NCI-H2107 (cell line): ENCODE measurements at places on chromosomes 1 and 21.

DNA sequence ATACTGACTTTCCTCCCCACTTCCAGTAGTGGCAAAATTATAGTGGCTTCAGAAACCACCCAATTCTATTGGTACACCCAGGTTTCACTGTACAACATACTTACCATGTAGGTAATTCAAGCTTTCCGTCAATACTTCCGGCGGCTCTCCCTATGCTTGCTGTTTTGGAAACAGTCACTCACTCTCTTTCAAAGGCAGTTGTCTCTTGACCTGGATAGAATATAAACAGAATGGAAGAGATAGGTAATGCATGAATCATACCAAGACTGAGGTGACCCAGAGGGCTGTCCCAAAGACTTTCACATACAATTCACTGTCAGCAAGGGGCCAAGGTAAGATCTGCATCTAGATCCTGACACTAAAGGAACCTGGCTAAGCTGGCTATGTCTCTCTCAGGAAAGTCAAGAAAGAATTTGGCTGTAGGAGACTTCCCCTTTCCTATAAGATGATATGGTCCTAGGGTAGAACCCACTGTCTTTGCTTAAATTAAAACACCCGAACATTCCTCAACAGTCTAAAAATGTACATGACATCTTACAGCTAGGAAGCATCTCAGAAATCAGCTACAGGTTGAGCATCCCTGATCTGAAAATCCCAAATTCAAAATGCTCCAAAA, 59.6 kb downstream of the LUZP1 start:
- peak; percentile 9 for DNase-seq

DNA sequence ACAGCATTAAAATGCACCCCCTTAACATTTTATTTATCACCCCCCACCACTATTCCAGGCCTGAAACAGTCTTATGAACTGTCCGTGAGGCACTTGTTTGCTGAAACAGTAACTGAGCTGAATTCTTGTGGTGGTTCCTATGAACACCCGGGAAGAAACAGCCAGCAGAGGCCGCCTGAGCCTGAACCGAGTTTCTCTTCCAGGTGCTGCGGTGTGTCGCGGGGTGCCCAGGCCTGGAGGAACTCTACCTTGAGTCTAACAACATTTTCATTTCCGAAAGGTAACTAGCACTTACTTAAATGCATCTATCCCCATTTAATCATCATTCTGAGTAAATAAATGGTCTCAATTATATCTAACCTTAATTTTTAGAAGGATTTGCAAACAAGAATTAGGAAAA, 66.8 kb downstream of the TBCE start:
- no peak for DNase-seq

GRCh38 chr1:64898107-64898861, 68.1 kb downstream of the JAK1 start:
- DNase-seq: no peak

DNA sequence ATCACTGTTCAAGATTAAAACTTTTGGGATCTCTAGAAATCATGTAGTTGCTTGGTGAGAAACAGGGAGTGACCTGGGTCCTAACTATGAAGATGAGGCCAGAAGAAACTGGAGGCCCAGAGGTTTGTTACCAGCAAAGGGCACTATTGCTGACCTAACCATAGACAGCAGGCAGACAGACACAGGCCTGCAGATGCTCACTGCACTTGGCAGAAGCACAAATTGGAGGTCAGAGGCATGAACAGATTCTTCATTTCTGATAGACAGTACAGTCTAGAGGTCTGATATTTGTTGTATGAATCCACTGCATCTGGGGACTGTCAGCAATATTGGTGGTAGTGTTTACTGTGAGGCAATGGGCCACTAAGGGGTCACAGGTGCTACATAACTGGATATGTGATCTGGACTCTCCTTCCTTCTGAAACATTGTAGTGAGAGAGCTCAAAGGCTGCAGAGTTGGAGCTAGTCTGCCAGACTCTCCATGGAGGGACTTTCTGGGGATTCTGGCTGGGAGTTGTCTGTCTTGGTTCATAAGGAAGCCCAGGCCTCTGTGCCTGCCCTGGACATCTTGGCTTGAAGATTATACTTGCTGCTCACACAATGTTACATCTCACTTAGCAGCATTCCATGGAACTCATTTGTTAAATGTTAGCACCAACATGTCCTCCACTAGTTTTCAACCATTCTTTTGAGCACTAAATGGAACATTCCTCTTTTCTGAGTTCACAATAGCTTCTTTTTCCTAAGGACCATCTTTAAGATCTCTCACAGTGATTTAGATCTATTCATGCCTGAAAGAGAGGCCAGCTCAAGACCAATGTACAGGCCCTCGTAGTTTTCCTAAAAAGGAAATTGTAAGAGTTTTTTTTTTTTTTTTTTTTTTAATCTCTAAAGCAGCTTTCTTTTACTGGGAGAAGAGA, 26.9 kb upstream of the CCN1 start:
- DNase-seq: no peak

- no peak for DNase-seq
Observed at GRCh38 chr1:2530513-2531361, 674 bp upstream of the HES5 start.

- DNase-seq: no peak
Observed at GRCh38 chr1:222728746-222729145, 8.3 kb upstream of the FAM177B start.

DNA sequence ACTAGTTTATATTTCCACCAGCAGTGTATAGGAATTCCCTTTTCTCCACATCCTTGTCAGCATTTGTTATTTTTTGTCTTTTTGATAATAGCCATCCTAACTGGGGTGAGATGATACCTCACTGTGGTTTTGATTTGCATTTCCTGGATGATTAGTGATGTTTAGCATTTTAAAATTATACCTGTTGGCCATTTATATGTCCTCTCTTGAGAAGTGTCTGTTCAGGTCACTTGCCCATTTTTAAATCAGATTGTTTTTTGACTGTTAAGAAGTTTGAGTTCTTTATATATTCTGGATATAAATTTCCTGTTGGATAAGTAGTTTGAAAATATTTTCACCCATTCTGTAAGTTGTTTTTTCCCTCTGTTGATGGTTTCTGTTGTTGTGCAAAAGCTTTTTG, 31.0 kb upstream of the PM20D1 start:
- DNase-seq: no peak

DNA sequence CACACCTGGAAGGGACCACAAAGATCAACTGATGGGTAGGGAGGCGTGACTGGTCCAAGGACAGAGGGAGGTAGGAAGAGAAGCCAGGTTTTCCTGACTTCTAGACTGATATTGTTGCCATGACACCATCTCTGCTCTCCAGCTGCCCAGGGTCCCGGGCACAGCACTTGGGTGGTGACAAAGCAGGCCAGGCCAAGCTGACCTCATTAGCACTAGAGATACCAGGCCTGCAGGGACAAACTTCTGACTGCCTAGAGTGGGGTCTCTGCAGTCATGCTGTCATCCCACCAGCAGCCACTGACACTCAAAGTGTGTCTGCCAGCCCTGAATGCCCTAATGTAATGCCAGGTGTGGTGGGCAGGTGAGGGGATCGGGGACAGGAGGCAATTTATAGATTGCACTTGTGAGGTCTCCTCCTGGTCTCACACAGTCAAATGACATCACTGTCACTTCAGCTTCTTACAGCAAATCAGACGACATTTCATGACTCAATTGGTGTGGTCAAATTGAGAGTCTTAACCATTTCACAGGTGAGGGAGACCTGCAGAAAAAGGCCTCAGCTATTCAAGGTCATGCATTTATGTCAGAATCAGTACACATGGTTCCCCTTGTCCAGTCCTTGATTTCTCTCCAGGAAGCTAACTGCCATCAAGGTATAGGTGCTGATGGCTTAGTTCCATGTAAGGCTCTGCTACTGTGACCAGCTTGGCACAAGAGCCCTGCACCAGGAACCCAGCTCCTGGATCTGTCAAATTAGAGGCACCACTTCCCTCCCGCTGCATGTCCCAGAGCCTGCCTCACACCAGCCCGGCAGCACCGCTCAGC, 2.7 kb downstream of the SLC9A1 start:
- no peak for DNase-seq

DNA sequence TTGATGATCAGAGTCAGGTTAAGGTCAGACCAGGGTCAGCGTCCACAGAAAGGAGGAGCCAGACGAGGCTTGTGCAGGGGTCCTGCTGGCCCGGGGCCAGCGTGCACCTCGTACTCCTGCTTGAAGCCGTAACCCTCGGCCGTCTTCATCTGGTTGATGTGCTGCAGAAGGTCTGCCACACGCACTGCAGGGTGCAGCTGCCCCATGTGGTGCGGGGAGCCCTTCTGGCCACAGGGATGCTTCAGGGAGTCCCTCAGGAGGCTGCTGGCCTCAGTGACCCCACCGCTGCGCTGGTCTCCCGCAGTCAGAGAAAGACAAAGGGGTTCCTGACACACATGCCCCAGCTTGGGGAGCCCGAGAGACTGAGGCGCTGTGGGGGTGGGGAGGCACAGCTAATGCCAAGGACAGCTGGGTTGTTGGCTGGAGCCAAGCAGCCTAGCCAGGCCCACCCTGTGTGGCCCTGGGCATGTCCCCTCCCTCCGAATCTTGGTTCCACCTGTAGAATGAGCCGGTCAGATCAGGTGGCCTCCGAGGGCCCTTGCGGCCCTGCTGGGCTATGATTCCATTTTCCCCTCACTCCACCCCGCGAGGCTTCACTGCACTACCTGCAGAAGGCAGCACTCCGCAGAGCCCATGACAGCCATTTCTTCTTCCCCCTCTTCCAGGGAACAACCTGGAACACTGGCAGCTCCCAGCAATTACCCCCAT, 251.9 kb downstream of the PTPRU start:
- DNase-seq: no peak

DNA sequence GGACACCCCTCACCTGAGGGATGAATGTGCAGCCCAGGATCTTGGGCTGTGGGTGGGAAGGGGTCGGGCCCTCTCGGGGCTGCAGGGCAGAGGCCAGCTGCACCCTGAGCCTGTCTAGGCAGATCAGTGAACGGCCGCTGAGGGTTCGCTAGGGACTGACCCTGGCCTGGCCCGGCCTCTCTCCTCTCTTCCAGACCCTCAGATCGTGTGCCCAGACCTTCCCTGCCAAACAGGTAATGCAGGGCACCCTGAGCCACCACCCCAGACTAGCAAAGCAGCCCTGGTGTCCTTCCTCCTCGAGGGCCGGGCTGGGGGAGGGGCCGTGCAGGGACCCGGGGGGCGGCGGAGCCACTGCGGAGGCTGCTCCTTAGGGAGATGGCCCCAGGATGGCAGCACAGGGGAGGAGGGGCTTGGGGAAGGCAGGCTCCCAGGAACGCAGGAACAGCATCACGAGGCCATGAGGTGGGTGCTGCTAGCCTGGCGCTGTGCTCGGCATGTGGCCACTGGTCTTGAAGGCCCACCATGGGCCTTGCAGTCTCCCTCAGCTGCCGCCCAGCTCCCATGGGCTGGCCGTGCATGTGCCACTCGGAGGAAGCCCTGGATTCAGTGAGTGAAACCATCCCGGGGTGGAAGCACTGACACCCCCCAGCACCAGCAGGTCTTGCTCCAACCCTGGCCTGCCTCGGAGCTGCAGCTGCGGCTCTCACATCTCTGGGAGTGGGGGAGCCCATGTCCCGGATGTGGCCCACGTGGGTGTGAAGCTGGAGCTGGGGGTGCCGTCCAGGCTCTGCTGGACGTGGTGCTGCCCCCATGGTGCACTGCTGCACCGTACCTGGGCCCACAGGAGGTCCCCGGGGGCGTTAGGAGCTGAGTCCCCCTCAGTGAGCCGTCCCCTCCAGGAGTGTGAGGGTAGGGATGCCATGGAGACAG, 28.7 kb downstream of the COL6A2 start:
- DNase-seq: no peak

GRCh38 chr1:242245255-242245654, 246.4 kb upstream of the MAP1LC3C start:
- DNase-seq: no peak

GRCh38 chr1:227869279-227869842, 53.9 kb downstream of the PRSS38 start:
- no peak for DNase-seq

- DNase-seq: peak; percentile 64
Observed at GRCh38 chr1:168879896-168880734, 151.1 kb upstream of the DPT start.

DNA sequence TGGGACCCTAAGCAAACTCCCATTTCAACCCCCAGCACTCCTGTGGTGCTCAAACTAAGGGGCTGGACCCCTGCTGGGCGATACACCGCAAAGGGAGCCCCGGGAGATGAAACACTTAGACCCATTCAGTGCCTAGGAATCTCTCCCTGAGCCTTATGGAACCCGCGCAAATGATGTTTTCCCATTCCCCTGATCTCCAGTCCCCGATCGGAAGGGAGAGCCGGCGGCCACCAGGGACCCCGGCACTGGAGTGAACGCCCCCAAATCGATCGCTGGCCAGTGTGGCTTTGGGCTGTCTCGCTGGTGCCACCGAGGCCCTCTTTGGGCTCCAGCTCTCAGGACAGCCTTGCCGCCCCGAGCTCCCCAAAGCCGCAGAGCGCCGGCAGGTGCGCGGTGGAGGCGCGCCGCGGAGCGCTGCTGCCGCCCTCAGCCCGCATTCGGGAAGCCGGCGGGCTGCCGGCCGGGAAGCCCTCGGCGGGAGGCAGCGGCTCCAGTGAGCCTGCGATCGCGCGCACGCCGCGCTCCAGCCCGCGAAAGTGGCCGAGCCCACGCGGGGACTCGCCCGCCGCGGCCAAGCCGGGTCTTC, 1.1 kb downstream of the PLXNA2 start:
- peak; percentile 48 for DNase-seq

DNA sequence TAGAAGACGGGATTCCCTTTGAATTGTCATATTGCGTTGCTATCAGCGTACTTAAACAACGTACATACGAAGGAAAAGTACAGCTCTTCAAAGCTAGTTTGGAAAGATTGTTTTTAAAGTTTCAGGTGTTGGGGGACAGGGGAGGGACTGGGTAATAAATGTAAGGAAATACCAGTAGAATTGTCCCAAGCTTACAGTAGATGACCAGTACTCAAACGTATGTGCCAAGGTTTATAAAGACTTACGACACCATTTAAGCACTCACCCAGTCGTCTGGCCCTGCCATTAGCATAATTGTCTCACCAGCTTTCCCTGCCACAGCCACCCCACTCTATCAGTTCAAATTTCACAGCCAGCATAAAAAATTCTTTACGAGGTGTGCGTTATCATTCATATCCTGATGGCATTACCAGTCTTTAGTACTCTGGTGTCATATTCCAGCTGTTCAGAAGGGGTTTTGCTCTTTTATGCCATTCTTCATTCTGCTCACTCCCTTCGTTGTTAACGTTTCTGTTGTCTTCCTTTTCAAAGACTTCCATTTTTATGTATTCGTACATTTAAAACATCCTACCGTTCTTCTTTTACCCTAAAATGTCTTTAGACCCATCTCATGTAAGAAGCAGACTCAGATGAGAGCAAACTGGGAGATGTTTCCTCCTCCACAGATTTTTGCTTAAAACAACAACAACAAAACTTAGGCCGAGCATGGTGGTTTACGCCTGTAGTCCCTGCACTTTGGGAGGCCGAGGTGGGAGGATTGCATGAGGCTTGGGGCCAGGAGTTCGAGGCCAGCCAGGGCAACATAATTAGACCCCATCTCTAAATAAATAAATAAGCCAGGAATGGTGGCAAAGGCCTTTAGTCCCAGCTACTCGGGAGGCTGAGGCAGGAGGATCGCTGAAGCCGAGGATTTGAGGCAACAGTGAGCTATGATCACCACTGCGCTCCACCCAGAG, 1.0 kb upstream of the HP1BP3 start:
- DNase-seq: peak; percentile 23

GRCh38 chr1:172323686-172324085, 96.8 kb upstream of the C1orf105 start:
- no peak for DNase-seq

- no peak for DNase-seq
Observed at GRCh38 chr21:33755354-33755753, 113.1 kb downstream of the ITSN1 start.
